ENCODE measurements at places on chromosomes 1 and 21. TPM values are rescaled to one million over a fixed set of nuclear protein-coding genes. Genes with fewer than 3 reads are reported as not detected.
A peak's percentile ranks its signal among the peaks of the same experiment; 100 is the strongest.

- peak; percentile 64 for DNase-seq
- no peak overlapping the region for H3K4me3 ChIP-seq
- peaks cover 12% of the 10 kb centered on the region for H3K4me1 ChIP-seq
- peaks cover 4% of the 10 kb centered on the region for H3K27me3 ChIP-seq
- peak overlapping the region; percentile 47 for H3K27ac ChIP-seq
- H3K36me3 ChIP-seq: no peaks in the 10 kb centered on the region
Observed at GRCh38 chr21:34986561-34987500, 62.3 kb downstream of the RUNX1 start.

GRCh38 chr1:20413776-20414140 is 72.3 kb downstream of the CAMK2N1 start:
- H3K36me3 ChIP-seq: no peaks in the 10 kb centered on the region
- H3K4me1 ChIP-seq: no peaks in the 10 kb centered on the region
- H3K27ac ChIP-seq: no peak overlapping the region
- DNase-seq: peak; percentile 18

FALEC gene
- total RNA-seq: not detected

- no peak overlapping the region for H3K4me3 ChIP-seq
- no peaks in the 10 kb centered on the region for H3K36me3 ChIP-seq
- no peak for DNase-seq
- no peaks in the 10 kb centered on the region for H3K4me1 ChIP-seq
- H3K27ac ChIP-seq: no peak overlapping the region
Observed at GRCh38 chr1:99348397-99349132, 84.3 kb downstream of the PLPPR4 start.

DNA sequence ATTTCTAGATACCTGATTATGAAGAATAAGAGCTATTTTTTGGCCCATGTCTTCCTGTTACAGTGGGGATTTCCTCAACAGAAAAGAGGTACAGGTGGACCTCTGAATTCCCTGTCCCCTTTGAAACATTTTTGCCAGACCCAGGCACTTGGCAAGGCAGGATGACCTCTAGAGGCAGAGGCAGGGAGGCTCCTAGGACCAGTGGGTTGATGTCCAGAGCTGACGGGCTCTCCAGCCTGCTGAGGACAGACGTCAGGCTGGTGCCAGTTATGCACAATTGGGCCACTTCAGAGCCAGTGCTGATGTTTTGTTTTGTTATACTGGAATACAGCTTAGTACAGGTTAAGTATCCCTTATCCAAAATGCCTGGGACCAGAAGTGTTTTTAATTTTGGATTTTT is 18.5 kb upstream of the A3GALT2 start:
- peak overlapping the region; percentile 97 for H3K27ac ChIP-seq
- peak; percentile 64 for DNase-seq
- peak overlapping the region; percentile 70 for H3K4me3 ChIP-seq
- H3K4me1 ChIP-seq: peaks cover 54% of the 10 kb centered on the region

KCNJ10 gene
- 0.35 TPM for total RNA-seq

GRCh38 chr21:38039841-38040240 is 123.6 kb upstream of the KCNJ6 start:
- H3K27ac ChIP-seq: no peak overlapping the region
- H3K27me3 ChIP-seq: no peaks in the 10 kb centered on the region
- H3K36me3 ChIP-seq: no peaks in the 10 kb centered on the region
- DNase-seq: no peak
- no peak overlapping the region for H3K4me3 ChIP-seq

DNA sequence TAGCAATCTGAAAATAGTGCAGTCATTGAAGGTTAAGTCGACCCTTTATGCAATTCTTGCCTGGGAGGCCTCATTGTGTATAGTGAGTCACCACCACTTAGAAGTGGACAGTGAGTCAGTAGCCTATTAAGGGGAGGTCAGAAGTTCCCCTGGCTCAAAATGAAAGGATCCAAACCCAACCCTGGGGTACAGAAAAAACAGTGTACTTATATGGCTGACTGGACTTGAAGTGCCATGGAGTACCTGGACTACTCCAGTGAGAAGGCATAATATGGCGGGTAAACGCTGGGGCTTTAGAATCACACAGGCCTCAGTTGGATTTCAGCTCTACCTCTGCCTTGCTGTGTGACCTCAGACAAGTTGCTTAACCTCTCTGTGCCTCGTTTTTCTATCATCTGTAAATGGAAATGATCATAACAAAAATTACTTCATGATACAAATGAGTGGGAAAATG is 2.2 kb upstream of the BCL9 start:
- H3K36me3 ChIP-seq: no peaks in the 10 kb centered on the region
- H3K4me1 ChIP-seq: peaks cover 19% of the 10 kb centered on the region
- no peak for DNase-seq
- no peak overlapping the region for H3K4me3 ChIP-seq

Data from endodermal cell (in vitro differentiated cells).